ENCODE measurements at places on chromosomes 16 and 17.

GRCh38 chr16:58186176-58186944, 11.5 kb downstream of the CSNK2A2 start:
- DNase-seq, result no peak

DNA sequence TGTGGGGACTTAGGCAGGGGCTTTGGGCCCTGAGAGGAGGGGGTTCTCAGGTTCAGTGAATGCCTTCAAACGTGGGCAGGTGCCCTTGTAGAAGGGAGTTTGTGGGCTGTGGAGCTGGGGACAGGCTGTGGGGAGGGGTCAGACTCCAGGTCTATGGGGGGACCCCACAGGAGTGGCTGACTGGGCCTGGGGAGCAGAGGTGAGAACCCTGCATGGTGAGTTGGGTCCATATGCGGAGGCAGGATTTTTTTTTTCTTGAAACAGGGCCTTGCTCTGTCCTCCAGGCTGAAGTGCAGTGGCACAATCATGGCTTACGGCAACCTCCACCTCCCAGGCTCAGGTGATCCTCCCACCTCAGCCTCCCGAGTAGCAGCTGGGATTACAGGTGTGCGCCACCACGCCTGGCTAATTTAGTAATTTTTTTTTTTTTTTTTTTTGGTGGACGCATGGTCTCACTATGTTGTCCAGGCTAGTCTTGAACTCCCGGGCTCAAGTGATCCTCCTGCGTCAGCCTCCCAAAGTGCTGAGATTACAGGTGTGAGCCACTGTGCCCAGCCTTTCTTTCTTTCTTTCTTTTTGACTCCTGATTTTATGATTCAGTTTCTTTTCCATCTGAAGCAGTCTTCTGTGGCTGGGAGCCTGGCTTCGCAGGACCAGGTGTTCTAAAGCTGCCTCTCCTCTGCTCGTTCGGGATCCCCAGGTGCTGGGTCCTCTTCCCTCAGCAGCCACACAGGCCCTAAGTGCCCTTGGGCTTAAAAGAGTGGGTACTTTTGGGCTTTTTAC, 19.0 kb upstream of the ADCY7 start:
- no peak for DNase-seq

DNA sequence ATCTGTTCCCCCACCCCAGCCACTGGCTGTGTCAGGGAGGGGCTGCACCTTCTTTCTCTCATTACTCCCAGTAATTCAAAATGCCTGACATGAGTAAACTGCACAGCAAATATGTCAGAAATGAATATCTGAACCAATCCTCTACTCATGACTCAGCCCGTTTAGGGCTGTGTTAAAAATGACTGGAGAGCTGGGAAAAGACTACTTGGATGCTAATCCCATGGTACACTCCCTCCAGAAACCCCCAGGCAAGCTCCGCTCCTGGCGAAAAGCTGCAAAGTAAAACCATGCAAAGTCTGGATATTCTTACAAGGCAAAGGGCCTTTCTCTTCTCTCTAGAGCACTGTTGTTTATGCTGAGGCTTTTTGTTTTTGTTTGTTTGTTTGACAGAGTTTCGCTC, 448.1 kb upstream of the DYNLRB2 start:
- no peak for DNase-seq

GRCh38 chr16:24098896-24099295, 157.2 kb upstream of the CACNG3 start:
- no peak for DNase-seq

GRCh38 chr17:83187782-83188311, 108.4 kb downstream of the METRNL start:
- DNase-seq, result no peak

- no peak for DNase-seq
These were observed 198.4 kb downstream of the SHISA9 start for GRCh38 chr16:13099822-13100221.

GRCh38 chr17:71828182-71828596, 292.6 kb upstream of the SOX9 start:
- DNase-seq, result peak; percentile 2

- DNase-seq, result no peak
These were observed 11.9 kb upstream of the SHCBP1 start for GRCh38 chr16:46632778-46633733.

DNA sequence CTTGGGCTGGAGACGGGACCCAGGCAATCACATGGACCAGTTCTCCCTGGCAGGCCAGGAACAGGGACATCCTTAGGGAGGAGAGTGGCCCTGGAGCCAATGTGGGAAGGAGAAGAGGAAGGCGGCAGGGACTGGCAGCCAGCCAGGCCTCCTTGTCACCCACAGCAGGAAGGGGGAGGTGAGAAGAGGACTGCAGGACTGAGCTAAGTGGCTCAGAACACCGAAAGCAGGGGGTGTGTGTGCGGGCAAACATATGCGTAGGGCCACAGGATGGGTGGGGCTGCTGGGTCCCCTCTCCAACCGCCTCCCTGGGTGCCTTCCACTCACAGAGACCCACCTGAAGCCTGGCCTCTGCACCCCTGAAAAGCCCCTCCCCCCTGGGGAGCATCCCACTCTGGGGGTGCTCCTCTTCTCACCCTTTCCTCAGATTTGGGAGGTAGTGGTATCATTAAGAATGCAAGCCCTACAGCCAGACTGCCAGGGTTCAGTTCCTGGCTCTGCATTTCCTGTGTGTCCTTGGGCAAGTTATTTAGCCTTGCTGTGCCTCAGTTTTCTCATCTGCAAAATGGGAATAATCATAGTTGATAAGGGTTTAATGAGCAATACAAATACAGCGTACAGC, 8.1 kb downstream of the PNMT start:
- DNase-seq, result peak; percentile 60

DNA sequence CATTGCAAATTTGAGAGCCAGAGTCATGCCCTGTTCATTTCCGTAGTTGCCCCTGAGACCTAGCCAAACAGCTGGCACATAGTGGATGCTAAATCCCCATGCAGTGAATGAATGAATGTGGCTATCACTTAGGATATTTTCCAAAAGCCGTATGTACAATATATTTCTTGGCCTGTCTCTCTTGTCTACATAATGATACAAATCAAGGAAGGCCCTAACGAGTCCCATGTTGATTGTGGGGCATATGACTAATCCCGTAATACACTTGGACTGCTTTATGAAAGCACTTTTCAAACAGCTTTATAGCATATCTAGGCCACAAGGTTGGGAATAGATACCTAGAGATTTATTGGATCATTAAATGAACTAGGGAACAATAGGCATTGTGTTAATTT, 478.0 kb downstream of the SLC39A11 start:
- no peak for DNase-seq

DNA sequence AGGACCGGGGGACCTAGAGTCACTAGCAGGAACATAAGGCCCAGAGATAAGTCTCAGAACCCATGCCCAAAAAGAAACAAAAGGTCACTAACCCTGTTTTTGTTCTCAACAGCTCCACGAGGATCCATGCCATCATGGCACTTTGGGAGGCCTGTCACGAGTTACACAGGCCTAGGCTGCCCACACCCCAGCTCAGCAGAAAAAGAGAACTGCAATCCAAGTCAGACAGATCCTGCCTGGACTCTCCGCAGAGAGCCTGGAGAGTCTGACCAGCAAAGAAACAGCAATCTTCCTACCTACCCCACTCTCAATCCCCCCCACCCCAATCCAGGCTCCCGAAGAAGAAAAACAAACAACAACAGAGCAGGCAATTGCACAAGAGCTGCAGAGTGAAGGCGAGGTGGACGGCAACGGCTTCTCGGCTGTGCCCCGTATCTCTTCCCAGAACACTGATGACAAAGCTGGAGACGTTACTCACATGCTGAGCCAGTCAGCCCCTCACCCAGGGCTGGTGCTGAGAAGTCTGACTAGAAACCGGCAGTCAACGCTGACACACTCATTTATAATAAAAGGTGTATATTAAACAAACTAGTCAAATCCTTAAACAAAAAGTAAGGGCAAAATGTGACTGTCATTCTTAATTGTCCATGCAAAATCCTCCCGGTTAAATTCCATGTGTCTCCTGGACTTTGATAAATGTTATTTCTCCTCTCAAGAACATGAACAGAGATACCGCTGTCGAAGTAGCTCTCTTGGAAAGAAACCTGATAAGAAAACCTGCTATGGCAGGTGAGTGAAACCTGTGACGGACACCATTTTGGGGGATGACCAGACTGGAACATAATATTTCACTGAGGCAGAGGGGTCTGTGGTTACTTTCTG, 89.3 kb downstream of the SMG6 start:
- peak; percentile 65 for DNase-seq

DNA sequence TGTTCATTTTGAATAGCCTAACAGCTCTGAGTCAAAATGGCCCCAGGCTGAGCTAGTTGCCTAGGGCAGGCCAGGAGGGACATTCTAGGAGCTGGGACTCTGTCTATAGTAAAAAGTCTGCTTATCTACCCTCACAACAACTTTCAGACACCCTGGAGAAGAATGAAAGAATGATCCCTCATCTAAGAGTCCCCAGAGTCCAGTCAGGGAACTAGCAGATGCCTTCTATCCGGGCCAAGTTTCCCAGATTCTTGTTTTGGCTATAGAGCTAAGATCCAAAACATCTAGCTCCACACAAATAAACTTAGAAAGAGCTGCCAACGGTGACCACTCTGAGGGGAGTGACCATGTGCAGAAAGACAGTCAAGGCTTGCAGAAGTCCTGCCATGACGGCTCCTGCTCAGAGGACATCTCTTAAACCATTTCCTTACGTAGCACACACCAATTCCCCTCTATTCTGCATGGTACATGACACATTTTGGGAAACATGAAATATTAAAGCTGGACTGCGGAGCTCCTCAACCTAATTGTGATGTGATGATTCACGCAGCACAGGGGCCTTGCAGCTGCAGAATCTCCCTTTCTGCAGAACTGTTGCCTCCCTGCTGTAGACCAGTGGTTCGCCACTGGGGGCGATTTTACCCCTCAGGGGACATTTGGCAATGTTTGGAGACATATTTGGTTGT, 24.2 kb downstream of the FAM20A start:
- DNase-seq, result no peak

DNA sequence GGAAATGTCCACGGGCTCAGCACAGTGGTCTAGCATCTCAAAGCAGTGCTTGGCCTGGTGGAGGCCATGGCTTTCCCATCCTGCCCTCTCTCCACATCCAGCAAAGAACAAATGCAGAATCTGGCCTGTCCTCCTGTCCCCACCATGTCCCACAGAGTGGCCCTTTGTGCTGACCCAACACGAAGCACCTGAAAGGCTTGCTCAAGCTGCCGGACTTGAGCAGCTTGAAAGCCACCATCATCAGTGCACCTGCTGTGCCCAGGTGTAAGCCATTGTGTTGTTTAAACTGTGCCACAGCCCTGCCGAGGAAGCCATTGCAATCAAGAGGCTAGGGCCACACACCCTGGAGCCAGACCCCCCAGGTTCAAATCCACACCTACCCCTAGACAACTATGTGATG, 115.5 kb downstream of the SOCS1 start:
- DNase-seq, result no peak

DNA sequence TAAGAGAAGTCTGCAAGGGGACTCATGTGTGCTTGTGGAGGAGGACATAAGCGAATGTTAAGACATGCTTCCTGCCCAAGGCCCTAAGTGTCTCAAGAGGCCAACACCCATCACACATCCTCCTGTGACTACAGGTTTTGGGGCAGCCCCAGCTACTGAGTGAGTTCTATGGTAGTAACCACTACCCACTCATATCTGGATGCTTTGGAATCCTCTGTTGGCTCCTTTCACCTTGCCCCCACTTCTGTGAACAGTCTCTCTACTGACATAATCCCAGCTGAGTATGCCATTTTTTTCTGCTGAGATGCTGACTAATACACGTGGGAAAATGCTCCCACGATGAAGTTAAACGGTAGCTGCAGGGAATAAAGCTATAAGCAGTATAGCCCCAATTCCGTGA, 153.5 kb downstream of the VPS53 start:
- DNase-seq, result no peak

DNA sequence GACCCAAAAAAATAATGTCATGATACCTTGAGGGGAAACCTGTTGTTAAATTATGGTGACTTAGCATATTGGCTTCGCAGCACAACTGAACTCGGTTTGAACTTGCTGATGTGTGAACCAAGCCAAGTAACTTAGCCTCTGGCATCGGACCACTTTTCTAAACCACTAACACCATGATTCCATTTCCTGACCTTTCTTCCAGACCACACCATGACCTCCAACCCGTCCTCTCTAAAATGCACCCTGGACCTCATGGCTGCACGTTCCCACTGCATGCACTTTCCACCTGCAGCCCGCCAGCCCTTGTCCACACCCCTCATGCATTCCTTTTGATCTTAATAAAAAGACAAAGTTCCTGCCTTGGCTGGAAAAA, 29.3 kb downstream of the DYNLRB2 start:
- no peak for DNase-seq

Measured in anterior cingulate cortex (tissue), 58 donors.